Midbrain (tissue), 1 donor: ENCODE measurements at places on chromosomes 3 and 15.

- no peak for DNase-seq
Observed at GRCh38 chr15:89293012-89293411, 41.6 kb downstream of the POLG start.

- DNase-seq: no peak
Observed at GRCh38 chr3:171892457-171892856, 49.3 kb downstream of the TMEM212 start.

- DNase-seq: no peak
Observed at GRCh38 chr3:142962520-142963233, 797 bp downstream of the PAQR9 start.

GRCh38 chr3:23915537-23916108, 1.2 kb downstream of the NKIRAS1 start:
- DNase-seq: no peak

DNA sequence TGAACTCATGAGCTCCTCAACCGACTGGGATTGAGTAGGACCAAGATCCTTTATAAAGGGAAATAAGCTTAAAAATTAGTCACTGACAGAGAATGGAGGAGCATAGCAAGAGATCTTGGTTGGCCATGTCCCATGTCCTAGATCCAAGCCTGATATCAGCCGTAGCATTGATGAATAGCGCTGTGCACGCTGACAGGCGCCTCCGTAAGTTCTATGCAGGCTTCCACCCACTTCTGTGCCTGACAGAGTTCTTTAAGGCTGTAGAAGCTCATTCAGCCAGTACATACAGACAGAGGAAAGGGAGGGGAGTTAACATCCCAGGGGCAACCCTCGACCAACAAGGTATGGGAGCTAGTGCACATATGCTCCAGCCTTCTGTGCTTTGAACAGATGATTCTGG, 251.7 kb upstream of the TBC1D5 start:
- no peak for DNase-seq

DNA sequence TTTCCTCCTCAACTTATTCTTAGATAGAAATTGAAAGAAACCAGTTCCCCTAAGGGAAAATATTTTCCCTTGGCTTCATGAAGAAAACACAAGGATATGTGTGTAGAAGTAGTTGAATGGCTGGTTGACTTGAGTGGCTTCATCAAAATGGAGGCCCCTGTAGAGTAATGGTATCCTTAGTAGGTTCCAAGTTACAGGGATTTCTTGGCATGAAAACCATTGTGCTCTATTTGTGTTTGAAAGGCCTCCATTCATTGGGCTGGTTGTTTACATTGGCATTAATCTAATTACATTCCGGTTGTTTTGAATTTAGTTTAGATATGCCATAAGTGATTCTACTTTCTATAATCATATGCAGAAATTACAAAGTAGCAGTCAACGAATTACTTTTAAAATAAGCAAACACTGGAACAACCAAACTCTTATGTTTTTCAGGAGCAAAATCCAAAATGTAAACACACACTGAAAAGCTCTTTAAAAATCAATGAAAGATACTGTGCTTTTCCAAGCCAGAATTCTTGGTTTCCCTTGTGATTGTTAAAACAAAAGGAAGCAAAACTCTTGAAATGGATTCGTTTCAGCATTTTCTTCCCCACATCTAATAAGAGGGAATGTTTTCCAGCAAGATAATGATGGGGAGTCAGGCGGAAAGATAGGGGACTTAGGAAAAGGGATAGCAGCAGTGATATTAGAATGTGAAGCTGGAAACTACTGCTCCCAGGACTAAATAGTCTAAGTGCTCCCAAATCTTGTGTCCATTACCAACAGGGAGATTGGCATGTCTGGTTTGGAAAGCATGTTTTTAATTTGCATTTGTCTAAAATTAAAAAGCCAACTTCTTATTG, 77.0 kb downstream of the EPHA3 start:
- DNase-seq: no peak
